ENCODE measurements at places on chromosomes 7 and 10.

DNA sequence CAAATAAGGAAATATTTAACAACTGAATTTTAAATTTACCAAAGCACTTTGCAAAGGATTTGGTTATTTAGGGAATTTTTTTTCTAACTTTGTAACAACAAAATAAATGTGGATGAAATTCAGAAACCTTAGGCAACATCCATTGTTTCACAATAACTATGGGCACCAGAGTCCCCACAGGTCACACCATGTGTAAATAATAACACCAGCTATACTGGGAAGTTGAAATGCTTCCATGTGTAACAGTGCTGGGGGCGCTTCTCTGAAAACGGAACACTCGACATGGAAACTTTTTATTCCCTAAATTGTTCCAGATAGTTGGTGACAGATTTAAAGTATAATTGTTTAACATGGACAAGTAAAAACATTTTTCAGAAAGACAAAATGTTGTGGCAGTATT is 818.6 kb downstream of the TNS3 start:
- DNase-seq = peak; percentile 51

- no peak for DNase-seq
Observed at GRCh38 chr7:149868623-149869290, 5.0 kb upstream of the ATP6V0E2 start.

DNA sequence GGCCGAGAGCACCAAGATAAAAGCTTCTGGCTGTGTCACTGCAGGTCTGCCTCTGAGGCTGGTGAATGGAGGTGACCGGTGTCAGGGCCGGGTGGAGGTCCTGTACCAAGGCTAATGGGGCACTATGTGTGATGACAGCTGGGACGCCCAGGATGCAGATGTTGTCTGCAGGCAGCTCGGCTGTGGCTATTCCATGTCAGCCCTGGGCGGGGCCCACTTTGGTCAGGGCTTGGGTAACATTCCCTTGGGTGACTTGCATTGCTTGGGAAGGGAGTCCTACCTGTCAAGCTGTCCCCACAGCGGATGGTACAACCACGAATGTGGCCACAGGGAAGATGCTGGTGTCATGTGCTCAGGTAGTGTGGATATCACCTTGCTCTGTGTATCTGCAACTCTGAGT is 8.0 kb downstream of the DMBT1 start:
- DNase-seq = no peak

DNA sequence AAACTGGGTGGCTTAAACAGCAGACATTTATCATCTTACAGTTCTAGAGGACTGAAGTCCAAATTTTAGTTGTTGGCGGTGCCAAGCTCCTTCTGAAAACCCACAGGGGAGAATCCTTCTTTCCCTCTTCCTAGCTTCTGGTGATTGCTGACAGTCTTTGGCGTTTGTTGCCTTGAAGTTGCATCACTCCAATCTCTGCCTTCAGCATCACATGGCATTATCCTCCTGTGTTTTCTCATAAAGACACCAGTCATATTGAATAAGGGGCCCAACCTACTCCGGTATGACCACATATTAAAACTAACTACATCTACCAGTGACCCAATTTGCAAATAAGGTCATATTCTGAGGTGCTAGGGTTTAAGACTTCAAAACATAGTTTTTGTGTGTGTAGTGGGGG is 472.1 kb upstream of the IGFBP3 start:
- DNase-seq = peak; percentile 73

DNA sequence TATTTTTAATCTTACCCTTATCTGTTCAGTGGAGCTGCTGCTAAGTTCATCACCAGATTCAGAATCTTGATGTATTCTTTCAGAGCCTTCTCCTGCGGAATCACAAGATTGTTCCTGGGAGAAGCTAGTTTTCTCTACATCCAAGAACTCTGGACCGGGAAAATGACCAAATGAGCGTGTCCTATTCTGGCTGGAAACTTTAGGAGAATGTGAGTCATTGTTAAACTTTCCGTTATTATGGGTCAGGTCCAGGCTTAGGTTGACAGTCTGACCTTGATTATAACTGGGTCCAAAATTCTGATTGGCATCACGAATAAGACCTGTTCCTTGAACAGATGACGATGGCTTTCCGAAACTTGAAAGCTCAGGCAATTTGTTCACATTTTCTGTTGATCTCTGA is 20.5 kb downstream of the ARHGAP12 start:
- no peak for DNase-seq

DNA sequence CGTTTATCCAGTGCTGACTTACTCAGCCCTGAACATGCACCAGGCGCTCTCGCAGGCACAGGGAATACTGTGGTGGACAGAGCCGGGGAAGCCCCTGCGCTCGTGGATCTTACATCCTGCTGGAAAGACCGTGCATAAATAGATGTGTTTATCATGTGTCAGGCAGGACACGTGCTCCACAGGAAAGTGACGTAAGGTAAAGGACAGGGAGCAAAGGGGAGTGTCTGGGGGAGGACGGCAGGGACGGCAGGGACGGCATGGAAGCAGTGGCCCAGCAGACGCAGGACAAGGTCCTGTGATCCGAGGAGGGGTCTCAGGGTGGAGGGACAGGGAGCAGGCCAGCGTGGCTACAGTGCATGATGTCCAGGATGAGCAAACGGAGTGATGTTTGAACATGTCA is 410.5 kb downstream of the PAXIP1 start:
- DNase-seq = no peak

- DNase-seq = no peak
Observed at GRCh38 chr10:43343126-43343525, 28.3 kb upstream of the FXYD4 start.

DNA sequence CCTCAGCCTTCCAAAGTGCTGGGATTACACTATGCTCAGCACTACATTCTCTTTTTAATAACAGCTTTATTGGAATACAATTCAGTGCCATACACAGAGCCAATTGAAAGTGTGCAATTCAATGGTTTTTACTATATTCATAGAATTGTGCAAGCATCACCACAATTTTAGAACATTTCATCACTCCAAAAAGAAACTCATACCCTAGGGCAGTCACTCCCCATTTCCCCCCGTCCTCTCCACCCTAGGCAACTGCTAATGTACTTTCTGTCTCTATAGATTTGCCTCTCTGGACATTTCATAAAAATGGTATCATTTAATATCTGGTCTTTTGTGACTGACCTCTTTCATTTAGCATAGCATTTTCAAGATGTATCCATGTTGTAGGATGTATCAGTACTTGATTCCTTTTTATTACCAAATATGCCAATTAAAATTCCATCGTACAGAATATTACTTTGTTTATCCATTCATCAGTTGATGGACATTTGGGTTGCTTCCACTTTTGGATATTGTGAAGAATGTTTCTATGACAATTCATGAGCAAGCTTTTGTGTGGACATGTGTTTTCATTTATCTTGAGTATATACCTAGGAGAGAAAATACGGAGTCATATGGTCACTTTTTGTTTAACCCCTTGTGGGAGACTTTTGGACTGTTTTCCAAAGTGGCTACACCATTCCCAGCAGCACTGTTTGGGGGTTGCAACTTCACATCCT is 6.3 kb upstream of the XPNPEP1 start:
- peak; percentile 78 for DNase-seq

DNA sequence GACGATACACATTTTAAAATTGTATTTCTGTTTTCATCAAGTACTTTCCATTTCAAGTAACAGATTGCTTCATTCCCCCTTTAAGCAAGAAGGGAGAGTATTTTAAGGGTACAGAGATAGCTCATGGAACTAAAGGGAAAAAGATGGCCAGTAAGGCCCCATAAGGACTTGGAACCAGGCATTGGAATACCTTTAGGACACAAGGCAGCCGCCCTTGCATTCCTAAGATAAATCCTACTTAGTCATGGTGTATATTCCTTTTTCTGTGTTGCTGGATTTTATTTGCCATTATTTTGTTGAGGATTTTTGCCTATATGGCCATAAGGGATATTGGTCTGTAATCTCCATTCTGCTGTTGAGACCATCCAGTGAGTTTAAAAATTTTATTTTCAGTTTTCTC is 49.2 kb downstream of the BTRC start:
- DNase-seq = no peak

GRCh38 chr10:96136810-96137209 is 6.7 kb downstream of the ZNF518A start:
- no peak for DNase-seq

DNA sequence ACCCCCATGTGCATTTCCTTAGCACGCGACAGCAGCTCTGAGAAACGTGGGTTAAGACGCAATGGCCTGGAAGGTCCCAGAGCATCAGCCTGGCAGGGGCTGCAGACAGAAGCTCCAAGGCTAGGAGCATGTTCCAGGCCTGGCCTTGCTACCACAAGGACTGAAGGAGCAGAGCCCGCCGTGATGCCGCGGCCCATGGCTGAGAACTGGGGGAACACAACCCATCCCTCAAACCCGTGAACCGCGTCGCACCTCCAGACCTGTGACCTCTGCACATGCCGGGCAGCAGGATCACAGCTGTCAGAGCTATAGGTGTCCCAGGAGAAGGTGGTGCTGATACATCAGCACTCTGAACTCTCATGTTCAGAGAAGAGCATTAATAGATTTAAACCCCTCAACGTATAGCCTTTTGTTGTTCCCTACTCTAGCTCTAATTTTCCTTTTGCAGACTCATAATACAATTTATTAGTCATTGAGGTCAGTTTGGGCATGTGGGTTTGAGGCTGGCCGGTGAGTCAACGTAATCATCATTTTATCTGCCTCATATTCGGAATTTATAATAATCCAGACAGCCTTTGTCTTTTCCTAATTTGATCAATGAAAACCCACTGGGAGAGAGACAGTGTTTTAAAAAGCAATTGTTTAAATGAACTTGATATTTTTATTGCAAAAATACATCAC is 222.5 kb upstream of the TCERG1L start:
- no peak for DNase-seq

DNA sequence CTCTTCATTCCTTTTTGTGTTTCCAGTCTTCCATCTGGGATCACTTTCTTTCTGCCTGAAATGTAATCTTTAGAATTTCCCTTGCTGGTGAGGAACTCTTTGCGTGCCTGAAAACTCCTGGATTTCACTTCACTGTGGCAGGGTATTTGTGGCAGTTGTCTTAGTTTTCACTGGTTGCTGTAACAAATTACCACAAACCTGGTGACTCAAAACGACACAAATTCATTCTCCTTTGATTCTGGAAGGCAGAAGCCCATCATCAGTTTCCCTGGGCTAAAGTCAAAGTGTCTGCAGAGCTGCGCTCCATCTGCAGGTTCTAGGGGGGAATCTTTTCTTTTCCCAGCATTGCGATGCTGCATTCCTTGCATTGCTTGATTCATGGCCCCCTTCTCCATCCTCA is 109.3 kb downstream of the RBM20 start:
- no peak for DNase-seq

GRCh38 chr7:116210345-116211005 is at the start of gene TES:
Gene TES (plus strand): TSS chr7:116210539. CDS start chr7:116210708, 169 bp downstream.
- peak; percentile 57 for DNase-seq

DNA sequence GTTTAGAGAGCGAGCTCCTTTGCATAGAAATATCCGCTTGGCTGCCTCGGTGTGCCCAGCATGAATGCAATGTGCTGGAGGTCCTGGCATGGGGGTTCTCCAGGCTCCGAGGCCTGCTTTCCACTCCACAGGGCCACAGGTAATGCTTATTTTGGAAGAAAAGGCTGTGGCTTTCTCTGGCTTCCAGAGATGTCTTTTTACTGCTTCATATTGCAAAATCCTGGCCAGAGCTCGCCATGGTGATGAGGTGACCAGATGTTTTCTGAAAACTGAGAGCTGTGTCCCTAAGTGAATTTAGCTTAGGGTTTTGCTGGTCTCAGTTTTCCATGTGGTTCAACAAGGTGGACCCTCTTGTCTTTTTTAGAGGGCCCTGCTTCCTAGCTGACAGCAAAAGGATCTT is 65.2 kb downstream of the BMPER start:
- peak; percentile 67 for DNase-seq

GRCh38 chr10:101311185-101312066 is 42.5 kb upstream of the BTRC start:
- no peak for DNase-seq

GRCh38 chr7:105782391-105783042 is 93.9 kb downstream of the ATXN7L1 start:
- DNase-seq = peak; percentile 87

GRCh38 chr10:17668435-17669184 is 24.7 kb downstream of the STAM start:
- no peak for DNase-seq

GRCh38 chr10:101602761-101603398 is 14.8 kb downstream of the DPCD start:
- DNase-seq = peak; percentile 63

DNA sequence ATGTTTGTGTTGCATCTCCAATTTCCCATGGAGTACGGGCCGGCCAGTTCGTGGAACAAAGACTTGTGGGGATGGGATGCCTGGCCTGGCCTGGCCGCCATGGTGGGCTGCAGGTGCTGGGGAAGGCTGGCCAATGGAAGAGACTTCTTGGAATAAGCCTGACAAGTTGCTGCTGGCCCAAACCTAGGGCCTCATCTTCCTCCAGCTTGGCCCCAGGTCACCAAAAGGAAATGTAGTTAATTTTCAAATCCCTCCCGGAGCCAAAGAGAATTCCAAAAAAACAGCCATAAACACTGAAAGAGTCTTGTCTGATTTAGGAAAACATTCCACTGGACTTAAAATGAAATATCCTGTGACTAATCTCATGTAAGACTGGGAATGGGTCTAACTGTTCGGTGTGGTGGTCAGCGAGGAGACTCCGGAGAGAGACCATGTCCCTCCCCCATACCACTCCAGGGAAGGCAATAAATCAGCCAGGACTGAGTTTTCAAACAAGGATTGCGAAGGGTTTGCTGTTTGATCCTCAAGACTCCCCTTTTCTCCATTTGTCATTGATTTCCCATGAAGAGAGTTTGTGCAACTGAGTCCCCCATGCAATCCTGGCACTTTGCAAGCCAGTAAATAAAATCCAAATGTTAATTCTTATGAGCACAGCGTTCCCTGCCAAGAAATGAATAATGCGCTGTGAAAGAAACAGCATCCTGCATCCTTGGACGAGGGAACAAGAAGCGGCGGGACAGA is 128.7 kb upstream of the HABP2 start:
- DNase-seq = peak; percentile 86

GRCh38 chr7:5296611-5297226 is 14.0 kb downstream of the SLC29A4 start:
- no peak for DNase-seq

DNA sequence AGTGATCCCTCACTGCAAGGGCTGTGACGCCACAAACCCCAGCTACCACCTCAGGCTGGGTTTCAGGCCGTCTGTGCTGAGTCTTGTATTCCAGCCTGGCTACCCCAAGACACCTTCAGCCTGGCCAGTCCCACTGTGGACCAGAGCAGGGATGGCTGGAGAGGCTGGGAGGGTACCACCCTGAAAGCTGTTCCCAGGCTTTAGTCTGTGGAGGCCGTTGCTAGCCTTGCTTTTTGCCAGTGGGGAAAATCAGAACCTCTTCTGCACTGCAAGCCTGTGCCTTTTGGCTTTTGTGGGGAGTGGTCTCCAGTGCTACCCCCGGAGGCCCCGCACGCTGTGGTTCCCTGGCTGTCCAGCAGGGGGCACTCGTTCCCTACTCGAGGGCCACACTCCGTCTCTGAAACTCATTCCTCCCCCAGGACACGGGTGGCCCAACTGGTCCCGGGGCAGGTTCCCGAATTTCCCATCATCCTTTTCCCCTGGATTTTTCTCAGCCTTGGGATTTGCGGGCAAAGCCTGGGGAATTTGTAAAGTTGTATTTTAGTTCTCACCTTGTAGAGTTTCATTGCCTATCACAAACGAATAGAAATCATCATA is 128.4 kb upstream of the BTBD16 start:
- DNase-seq = no peak

- no peak for DNase-seq
Observed at GRCh38 chr7:88346357-88346756, 39.7 kb upstream of the STEAP4 start.

All from AG10803 (cell line).